Activated naive CD4-positive, alpha-beta T cell (primary cell): ENCODE measurements at places on chromosomes 6 and 20.

- no peak for DNase-seq
Measured at GRCh38 chr6:33777398-33778388, 11.2 kb downstream of the LEMD2 start.

GRCh38 chr20:15379681-15380296, 1042.4 kb upstream of the FLRT3 start:
- no peak for DNase-seq

DNA sequence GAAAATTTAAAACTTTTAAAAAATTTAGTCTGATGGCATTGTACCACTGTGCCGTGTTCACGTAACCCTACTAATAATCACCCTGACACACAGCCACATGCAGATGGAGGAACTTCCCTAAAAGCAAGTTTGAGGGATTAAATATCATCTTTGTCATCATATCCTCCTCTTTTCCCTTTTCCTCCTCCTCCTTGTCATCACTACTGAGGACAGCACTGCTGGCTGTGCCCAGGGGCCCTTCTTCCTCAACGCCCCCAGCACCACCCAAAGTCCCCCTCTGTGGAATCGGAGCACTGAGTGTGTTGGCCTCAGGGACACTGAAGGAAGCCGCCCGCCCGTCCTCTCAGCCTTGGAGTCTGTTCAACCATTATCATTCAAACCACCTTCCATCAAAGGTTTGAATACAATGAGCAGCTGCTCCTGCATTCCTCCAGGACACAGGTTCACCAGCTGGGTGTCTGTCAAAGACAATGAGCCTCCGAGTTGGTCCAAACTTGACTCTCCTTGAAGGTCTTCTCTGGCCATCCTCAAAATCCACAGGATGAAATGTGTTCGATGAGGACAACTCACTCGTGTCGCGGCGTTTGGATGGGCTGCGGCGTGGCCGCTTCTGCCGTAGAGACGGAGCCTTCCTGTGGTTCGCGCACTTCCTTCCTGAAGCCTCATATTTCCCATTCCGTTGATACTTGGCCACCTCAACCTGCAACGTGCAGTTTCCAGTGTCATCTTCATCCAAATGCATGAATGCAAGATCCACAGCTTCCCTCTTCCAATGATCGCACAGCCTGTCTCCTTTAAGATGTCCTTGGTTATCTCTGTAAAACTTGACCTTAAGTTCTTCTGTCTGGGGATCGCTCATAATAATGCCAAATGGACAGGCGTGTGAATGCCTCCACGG, 23.3 kb downstream of the NQO2 start:
- no peak for DNase-seq

- no peak for DNase-seq
Measured at GRCh38 chr6:7543789-7544424, 2.4 kb downstream of the DSP start.

DNA sequence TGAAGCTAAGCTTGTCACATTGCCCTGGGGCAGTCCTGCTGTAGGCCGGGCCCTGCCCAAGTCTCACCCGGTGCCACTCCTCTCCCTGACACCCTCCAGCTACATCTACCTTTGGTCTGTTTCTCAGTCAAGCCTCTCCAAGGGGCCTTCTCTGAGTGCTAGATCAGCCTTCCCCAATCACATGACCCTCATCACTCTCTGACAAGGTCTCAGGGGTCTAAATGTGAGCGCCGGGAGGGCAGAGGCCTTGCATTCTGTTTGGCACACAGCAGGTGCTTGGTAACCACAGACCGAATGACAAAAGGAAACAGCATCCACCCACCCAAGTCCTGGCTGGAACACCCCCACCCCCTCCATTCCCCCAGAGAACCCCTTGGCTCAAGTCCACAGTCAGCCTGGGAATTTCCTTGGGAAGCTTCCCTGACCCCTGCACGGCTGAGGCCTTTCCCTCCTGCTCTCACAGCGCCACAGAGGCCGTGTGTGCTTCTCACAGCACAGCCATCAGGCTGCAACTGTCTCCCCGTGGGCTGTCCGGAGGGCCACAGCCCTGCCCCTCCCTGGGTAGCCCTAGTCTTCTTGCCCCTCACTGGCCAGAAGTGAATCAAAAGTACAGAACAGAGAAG, 32.9 kb downstream of the PKIG start:
- no peak for DNase-seq

DNA sequence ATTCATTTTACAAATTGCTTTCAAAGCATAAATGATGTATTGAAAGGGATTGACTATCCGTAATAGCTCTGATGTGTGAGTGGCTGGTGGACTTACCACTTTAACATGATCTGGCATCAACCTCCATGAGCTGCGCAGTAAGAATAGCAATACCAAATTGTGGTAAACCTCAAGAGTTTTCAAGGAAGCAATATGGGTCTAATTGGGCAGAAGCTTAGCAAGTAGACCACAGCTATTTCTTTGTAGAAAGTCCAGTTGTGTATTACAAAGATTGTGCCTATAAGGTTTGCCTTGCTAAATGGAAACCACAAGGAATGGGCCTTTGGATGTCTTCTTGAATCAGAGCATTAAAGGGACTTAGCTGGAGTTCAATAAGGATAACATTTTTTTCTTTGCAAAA, 736.6 kb downstream of the KIF16B start:
- DNase-seq, result no peak

GRCh38 chr6:167676666-167677421, 149.9 kb upstream of the AFDN start:
- no peak for DNase-seq

GRCh38 chr6:109767961-109768360, 76.9 kb downstream of the FIG4 start:
- no peak for DNase-seq

DNA sequence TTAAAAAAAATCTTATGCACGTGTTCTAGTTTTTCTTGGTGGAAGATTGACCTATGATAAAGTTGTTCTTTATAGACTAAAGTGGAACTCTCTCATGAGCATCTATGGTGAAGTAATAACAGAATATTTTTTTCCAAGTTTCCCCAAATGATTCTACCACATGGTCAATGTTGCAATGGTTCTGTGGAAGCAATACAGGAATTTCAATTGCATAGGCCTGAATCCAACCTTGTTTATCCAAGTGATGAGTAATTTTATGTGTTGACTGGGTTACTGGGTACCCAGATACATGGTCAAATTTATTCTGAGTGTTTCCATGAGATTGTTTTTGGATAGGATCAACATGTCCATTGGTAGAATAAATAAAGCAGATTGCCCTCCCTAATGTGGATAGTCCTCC, 581.5 kb downstream of the MMUT start:
- DNase-seq, result no peak

GRCh38 chr6:101722991-101723579, 329.6 kb downstream of the GRIK2 start:
- no peak for DNase-seq

DNA sequence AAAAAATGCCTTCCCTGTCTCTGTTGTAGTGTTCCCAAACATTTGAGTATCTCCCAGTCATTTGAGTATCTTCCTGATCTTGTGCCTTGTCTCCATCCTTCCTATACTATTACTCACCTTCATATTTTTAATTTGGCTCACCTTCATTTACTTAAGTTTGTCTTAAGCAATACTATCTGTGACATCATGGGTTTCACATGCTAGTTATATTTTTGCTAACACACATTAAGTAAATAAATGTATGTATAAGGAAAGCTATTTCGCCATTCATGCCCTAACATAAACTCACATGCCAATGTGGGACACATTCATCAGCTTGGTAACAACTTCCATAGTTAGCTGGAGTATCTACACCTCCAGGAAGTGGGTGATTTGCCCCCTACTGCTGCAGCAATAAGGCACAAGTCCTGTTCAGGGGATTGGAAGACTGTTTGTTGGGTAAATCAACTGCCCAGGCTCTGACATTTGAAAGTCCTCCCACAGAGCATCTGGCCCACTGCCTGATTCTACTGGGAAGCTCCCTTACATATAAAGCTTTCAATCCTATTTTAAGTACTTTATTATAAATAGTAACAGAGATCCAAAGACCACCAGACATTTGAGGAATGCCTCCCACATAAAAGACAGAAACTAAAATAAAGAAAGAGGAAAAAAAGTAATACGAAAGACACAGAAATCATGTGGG, 132.3 kb downstream of the ISM1 start:
- DNase-seq, result no peak

DNA sequence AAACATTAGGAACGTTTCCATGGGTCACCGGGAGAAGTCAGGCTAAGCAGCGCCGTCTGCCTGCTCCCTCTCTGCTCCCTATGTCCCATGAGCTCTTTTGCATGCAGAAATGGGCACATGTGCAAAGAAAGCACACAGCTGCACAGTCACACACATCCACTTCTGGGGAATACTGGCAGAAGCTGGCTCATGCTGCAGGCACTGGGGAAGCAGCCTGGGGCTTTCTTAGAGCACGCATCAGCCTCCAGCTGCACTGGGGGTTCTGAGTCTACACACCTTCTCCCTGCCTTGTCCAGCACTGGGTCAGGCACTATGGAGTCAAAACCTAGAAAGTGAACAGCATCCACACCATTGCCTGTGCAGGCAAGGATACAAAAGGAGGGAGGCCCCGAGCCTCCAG, 76.1 kb upstream of the FOXQ1 start:
- DNase-seq, result no peak

DNA sequence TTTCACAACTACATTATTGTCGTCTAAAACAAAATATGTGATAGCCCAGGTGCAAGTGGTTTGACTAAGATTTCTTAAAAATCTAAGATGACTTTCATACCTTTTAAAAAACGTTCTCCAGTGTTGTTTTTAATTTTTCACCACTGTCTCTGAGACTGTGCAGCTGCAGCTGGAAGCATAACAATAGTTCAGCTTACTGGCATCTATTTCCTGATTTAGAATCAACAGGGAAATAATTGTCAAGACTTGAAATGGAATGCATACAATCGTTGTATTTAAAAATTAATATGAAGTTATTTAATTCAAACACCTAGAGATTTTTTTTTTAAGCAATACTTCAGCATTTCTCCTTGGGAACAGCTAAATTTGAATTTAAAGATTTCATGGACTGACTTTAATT, 982.0 kb upstream of the EPHA7 start:
- no peak for DNase-seq

GRCh38 chr6:6682225-6682624, 93.7 kb downstream of the LY86 start:
- DNase-seq, result no peak

- no peak for DNase-seq
Measured at GRCh38 chr6:74402781-74403180, 706.8 kb downstream of the CD109 start.

DNA sequence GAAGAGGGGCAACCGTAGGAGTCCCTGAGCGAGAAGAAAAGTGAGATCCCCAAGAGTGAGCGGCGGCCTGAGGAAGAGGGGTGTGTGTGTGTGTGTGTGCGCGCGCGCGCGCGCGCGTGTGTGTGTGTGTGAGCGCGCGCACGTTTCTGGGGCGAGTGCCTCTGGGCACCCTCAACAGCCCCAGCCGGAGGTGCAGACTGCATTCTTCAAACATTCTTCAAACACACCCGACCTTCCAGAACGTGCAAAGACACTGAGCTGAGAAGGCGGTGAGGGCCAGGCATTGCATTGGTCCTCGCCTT, 76.2 kb upstream of the FOXP4 start:
- DNase-seq, result no peak

DNA sequence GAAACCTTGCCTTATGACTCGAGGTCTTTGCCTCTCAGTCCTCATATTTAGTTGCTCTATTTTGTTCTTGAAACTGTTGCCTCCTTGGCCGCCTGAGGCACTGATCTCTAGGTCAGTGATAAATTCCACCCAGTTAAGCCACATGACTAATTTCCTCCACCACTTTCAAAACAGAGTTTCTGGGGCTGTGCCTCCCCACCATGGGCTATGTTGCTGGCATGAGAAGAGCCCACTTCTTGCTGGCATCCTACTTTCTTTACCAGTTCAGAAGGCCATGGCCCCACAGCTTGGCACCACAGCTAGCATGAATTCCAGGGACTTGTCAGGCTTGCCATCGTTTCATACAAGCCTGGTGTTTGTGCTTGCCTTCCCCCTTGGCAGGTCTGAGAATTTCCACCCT, 361.4 kb upstream of the JAG1 start:
- DNase-seq, result no peak

DNA sequence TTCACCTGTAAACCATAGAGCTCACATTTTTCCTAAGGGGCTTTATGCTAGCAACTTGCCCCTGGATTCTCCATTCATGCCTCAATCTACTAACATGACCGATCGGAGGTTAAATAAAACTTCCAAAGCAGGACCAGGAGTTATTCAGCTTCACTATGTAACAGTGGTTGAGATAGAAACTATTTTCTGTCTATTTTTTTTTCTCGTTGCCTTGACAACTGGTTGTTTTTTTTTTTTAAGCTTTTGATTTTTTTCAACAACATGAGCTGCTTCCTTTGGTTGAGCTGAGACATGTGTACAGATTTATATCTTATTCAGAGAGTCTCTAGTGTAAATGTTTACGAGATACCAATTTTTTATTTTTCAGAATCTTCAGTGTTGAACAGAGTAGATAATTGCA, 85.7 kb downstream of the SHLD1 start:
- no peak for DNase-seq

- no peak for DNase-seq
Measured at GRCh38 chr20:6122111-6122872, 538 bp downstream of the FERMT1 start.

- no peak for DNase-seq
Measured at GRCh38 chr6:118843685-118844390, 50.1 kb upstream of the ASF1A start.

- DNase-seq, result no peak
Measured at GRCh38 chr20:36672991-36673390, 27.0 kb upstream of the SLA2 start.

GRCh38 chr6:141401168-141401567, 731.6 kb upstream of the GJE1 start:
- no peak for DNase-seq

- DNase-seq, result no peak
Measured at GRCh38 chr6:166221040-166221439, 53.4 kb upstream of the TBXT start.

GRCh38 chr6:157677235-157677634, 145.8 kb upstream of the SNX9 start:
- DNase-seq, result no peak

GRCh38 chr6:107653183-107653580, 163.3 kb downstream of the SOBP start:
- DNase-seq, result no peak

DNA sequence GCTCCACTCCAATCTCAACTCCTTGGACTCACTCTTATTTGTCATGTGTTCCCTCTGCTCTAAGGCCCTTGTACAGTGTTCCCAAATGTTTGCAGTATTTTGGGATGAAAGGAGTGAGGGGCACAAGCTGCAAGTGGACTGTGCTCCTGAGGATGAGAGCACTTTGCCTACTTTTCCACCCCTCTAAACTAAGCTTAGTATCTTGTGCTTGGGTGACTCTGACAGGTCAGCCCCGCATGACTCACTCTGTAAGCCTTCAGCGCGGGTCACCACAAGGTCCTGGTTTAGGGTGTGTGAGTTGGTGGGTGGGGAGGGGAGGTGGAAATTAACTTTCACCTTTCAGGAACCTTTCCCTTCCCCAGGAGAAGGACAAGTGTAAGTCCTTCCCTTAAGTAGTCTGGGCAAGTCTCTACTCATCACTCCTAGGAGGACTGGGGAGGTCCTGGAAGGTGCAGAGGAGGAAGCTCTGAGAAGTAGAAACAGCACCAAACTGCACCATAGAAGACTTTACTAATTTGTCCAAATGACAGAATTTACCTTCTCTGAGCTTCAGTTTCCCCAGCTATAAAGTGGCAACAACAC, 68.8 kb upstream of the EPB41L1 start:
- no peak for DNase-seq

GRCh38 chr20:36576081-36576445, 2.7 kb downstream of the TGIF2 start:
- DNase-seq, result no peak
